ENCODE measurements at places on chromosomes 12 and 14.

- no peak for DNase-seq
Measured at GRCh38 chr12:24099576-24099975, 150.1 kb upstream of the SOX5 start.

DNA sequence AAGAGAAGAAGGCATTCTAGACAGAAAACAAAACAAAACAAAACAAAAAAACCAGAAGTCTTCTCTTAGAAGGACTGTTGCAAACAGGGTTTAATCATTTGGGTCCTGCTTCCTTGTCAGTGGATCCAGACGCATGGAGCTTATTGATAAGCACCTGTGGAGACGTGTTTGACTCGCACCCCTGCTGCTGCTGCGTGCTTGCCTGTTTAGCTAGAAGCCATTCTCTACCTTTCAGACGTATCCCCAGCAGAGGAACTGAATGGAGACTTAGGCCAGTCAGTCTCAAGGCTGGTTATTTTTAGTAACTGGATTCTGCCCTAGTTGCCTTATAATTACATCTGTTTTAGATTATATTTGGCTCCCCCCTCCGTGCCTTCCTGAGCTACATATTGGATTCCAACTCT lies 186.1 kb upstream of the EEA1 start:
- DNase-seq = no peak

GRCh38 chr12:48182631-48183030 lies 813 bp upstream of the CCDC184 start:
- DNase-seq = no peak

DNA sequence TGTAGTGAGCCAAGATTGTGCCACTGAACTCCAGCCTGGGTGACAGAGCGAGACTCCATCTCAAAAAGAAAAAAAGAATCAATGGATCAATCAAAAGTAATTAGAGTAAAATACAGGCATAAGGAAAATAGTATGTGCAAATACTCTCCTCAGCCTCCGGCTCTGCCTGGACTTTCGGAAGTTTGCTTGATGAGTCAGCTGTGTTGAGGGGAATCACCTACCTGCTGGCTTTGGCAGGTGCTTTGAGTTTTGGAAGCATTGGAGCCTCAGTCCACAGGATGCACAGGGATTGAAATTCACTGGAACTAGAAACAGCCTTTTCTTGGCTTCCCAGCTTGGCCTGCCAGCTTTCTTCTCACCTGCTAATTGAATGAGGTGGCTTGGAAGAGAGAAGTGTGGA lies 268.2 kb downstream of the PCNX1 start:
- DNase-seq = no peak

- DNase-seq = no peak
Measured at GRCh38 chr12:80175307-80175930, 76.1 kb downstream of the OTOGL start.

DNA sequence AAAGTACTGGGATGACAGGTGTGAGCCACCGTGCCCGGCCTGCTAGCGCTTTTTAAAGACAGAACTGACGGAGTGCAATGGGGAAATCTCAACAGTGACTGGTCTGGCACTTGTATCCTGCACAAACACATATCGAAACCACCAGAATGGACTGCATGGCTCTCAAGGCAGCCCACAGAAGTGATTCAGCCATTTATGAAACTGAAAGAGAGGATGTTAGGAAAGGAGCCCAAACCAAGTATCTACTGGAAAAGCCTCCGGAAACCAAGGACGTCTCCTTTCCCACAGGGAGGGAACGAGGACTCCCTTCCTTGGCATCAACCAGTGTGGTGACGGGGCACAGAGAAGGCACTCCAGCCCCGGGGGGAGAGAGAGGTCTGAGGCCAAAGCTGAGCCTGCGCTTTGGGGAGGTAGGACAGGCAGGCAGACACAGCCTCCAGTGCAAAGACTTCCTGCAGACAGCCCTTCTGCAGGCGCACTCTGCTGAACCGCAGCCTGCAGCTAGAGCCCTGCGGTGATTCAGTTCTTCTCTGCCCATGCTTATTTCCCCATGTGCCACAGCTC lies 16.5 kb downstream of the SLC15A4 start:
- no peak for DNase-seq

DNA sequence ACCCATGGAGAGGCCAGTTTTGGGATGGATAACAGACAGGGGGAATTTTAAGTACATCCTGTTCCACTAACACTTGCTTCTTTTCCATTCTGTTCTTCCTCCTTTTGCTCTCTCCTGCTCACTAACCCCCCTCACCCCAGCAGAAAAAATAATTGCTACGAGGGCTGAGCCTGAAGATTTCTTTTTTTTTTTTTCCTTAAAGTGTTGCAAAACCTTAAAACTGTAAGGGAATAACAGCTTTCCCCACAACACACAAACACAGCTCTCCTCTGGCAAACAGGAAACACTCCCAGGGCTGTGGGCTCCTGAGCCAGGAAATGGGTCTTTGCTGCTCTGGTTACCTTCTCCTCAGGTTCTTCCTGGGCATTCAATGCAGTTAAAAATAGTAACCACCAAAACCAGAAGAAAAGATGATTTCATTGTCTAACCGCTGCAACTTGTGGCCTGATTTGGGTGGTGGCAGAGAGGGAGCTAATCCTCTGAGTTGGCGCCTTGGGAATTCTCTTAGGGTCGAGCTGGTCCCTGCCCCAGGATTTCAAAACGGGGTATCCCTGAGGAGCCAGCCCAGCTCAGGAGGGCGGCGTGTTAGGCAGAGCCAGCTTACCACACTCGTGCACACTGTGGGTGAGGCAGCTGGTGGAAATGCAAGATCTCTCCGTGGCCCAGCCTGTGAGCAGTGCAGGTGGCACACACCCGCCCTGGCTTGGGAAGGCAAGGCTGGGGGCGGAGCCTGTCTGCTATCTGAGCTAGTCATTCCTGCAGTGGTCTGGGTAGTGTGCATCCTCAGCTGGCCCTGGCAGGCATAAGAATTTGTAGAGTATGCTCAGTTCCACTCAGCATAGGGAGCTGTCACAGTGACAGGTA lies 17.1 kb upstream of the EMP1 start:
- DNase-seq = peak; percentile 30

DNA sequence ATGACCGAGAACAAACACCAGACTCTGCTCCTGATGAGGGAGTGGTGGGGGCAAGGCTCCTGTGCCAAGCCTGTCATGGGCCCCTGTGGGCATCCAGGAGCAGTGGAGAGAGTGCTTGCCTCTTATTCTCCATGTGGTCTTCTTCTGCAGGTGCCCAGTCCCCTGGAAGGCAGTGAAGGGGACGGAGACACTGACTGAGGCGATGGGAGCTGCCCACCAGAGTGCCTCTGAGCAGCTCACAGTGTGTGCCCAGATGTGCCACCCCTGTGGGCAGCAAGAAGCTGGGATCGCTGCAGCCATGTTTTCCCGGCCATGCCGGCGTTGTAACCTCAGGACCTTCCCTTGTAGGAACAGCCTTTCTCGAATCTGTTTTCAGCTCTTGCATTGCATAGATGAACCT lies 6.4 kb upstream of the EP400 start:
- no peak for DNase-seq

DNA sequence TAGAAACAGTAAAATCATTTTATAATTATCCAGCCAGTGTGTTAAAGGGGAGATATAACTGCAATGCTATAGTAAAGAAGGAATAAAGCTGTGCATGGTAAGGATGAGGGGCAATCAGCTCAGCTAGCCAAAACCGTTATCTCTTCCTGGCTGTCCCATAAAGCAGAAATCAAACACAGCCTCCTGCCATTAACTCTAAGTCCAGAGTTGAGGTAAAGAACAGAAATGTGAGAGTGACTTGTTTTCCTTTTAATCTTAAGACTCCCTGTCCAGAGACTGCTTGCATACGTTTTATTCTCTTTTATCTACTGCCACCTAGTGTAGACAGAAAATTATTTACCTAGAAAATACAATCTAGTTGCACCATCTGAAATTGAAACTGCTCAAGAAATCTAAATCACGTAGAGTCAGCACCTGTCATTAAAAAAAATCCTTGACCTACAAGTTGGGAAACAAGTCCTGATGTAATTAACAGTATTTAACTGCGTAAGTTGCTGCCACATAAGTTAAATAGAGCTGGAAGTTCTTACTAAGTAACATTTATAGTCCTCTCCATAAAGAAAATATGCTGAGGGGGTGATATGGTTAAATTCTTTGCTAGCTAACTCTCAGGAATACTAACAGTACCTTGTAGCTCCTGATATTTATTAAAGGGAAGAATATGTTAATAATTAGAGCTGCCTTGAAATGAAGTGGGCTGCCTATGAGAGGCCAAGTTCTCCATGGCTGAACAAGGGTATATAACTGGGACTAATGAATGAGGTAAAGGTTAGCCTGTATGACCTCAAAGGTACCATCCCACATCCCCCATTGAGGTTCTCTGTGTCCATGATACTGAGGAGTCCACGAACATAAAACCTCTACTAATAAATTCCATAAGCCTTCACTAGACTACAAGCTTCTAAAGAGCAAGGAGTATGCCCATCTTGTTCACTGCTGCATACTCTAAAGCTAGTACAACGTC lies 62.7 kb downstream of the GALNT4 start:
- DNase-seq = no peak

- DNase-seq = no peak
Measured at GRCh38 chr14:60275932-60276331, 26.9 kb downstream of the PPM1A start.

DNA sequence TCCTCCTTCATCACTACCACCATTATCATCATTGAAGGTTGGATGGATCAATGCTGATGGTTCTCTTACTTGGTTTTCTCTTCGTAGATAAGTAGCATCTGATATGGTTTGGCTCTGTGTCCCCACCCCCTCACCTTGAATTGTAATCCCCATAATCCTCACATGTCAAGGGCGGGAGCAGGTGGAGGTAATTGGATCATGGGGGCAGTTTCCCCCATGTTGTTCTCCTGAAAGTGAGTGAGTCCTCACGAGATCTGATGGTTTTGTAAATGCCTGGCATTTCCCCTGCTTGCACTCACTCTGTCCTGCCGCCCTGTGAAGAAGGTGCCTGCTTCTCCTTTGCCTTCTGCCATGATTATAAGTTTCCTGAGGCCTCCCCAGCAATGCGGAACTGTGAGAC lies 172.4 kb upstream of the PWP1 start:
- DNase-seq = no peak

- DNase-seq = no peak
Measured at GRCh38 chr12:124563401-124563800, 4.0 kb downstream of the NCOR2 start.

DNA sequence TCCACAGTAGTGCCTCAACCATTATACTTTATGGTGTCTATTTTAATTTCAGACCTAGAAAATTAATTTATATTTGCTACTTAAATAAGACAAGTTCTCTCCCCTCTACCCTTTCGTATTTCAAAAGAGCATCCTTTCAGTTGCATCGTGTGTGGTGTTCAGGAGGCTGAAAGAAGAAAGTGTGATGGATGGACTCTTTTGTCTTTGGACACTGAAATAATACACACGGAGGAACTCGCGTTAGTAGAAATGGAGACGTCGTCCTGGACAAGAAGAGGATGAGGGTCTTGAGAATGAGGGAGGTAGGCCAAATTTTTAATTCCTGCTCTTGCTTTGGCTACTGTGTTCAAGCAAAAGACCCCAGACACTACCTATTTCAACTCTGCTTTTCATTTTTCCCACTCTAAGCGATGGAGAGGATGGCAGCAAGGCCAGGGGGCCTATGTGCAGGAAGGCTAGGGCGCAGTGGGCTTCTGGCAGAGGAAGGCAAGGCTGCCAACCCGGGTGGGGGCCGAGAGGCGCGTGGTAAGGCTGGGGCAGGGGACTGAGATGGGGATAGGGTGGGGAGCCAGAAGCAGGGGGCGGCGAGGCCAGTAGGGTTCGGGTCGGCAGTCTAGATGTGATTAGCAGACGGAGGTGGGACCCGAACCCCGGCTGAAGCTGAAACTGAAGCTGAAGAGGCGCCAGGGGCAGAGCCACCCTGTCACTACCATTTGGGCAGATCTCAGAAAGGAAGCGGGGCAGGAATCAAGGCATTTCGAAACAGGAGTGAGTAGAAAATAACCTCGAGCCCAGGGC lies 722 bp downstream of the TMED8 start:
- DNase-seq = peak; percentile 23

DNA sequence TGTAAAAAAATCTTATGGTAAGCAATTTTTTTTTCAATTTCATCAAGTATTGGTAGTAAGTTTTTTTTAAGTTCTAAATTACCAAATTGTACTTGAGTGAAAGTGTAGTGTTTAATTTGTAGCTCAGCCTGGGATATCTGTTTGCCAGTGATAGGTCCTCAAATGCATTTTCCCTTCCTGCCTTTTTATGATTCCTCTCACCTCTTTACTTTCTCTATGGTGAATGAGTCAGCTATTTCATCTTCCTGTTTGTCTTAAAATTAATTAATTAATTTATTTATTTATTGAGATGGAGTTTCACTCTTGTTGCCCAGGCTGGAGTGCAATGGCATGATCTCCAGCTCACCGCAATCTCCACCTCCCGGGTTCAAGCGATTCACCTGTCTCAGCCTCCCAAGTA lies 10.6 kb downstream of the SRP54 start:
- DNase-seq = no peak

- no peak for DNase-seq
Measured at GRCh38 chr12:71036526-71036925, 116.0 kb upstream of the PTPRR start.

DNA sequence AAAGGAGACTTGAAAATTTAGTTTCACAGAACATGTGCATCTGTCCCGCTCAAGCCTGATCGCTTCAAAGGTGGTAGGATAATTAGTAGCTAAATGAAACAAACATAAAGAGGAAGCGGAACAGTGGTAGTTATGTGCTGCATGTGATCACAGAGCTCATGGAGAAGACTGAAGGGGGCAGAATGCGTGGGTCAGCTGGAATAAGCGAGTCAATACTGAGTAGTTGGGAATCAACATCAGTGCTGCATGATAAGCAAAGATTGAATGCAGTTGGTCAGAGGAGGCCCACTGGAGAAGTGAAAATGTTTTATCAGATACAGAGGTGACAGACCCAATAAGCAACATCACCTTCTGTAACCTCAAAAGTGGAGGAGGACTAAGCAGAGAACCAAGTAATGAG lies 95.1 kb upstream of the RFX4 start:
- no peak for DNase-seq

- DNase-seq = no peak
Measured at GRCh38 chr12:107503887-107504885, 181.4 kb upstream of the PWP1 start.

GRCh38 chr12:111434680-111435338 lies 29.1 kb downstream of the SH2B3 start:
- DNase-seq = peak; percentile 76

- DNase-seq = no peak
Measured at GRCh38 chr14:76870166-76870565, 44.0 kb downstream of the LRRC74A start.

GRCh38 chr12:64083285-64084210 lies 138.5 kb downstream of the KICS2 start:
- no peak for DNase-seq
